ENCODE measurements at places on chromosomes 1 and 21.

DNA sequence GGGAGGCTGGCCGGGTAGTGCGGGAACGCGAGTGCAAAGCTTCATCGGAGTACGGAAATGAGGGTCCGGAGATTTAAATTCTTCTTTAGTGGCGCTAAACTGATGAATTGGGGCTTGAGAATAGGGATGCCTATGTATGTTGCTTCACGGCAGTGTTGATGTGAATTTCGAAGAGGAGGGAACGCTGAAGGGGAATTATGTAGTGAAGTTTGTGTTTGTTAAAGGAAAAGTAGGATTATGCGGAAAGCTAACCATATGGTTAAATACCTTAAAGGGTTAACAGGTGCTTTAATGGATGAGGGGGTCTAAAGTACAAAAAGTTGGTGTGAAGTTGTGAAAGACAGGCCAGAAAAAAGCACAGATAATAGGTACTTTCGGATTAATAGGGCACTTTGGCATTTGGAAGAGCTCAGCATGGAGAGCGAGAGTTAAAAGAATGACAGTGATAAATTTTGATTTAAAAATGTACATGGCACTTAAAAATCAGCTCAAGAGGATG, 1.4 kb downstream of the HS2ST1 start:
- no peak for DNase-seq

- DNase-seq = no peak
Observed at GRCh38 chr1:38547321-38547720, 312.3 kb downstream of the RRAGC start.

GRCh38 chr21:35448876-35449599, 399.9 kb upstream of the RUNX1 start:
- no peak for DNase-seq

- no peak for DNase-seq
Observed at GRCh38 chr21:26881504-26882228, 36.5 kb upstream of the ADAMTS1 start.

- no peak for DNase-seq
Observed at GRCh38 chr1:59156051-59156450, 140.8 kb upstream of the FGGY start.

- no peak for DNase-seq
Observed at GRCh38 chr1:79749607-79750006, 743.1 kb upstream of the ADGRL4 start.

GRCh38 chr1:153728305-153729066, 636 bp downstream of the INTS3 start:
- DNase-seq = peak; percentile 4
